AG04449 (cell line): ENCODE measurements at places on chromosomes 3 and 15.

- no peak for DNase-seq
Measured at GRCh38 chr3:183274609-183275008, 21.6 kb downstream of the B3GNT5 start.

GRCh38 chr3:193640165-193640715, 47.2 kb downstream of the OPA1 start:
- DNase-seq = no peak

DNA sequence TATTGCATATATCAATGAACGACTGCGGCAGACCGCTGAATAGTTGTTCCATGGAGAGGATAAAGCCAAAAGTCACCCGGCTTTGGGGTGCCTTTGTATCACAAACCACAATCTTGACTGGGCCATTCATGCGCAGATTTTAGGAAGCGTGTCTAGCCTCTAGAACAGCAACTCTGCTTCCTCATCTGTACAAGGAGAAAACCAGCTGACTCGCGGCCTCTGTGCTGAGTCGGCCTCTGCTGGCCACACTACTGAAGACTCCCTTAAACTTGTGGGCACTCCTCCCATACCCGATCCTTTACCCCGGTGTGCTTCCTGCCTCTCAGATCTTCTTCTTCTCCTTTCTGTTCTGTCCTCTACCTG, 872 bp downstream of the DLEC1 start:
- DNase-seq = no peak

- DNase-seq = no peak
Measured at GRCh38 chr3:69092030-69092516, 7.3 kb downstream of the ARL6IP5 start.

GRCh38 chr3:27677565-27677964, 44.6 kb downstream of the EOMES start:
- peak; percentile 93 for DNase-seq

GRCh38 chr15:56797720-56798275, 64.5 kb upstream of the ZNF280D start:
- DNase-seq = no peak

DNA sequence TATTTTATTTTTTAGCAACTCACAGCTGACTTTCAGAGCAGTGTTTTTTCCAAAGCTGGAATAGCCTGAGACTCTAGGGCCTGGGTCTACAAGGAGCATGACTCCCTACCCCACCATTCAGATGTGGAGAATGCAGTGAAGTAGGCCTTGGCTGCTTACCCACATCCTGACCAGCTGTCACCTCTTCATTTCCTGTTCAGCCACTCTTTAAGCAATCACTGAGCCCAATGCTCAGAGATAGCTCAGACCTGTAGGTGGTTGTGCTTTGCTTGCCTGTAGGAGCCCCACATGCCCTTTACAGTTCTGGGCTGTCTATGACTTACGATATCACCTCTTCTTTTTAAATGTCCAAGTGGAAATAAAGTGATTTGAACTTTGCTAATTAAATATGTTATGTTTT, 148.1 kb downstream of the NEK11 start:
- no peak for DNase-seq

DNA sequence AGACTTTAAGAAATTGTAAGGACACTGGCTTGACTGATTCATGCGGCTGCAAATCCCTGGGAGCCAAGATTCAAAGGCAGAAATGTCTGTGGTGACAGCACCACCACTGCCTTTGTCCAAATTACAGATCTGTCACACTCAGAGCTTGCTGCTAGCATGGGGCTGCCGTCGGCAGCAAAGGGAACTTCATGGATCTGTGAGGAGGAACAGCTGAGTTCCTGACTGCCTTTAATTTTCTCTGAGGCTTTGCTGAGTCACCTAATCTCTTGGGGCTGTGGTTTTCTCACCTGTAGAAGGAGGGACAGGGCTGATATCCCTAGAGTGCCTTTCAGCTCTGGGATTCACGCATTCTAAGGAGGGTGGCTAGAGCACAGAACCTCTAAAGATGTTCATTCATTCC, 4.1 kb upstream of the PAK6 start:
- no peak for DNase-seq

GRCh38 chr3:10334459-10334858, 13.5 kb upstream of the SEC13 start:
- DNase-seq = no peak

DNA sequence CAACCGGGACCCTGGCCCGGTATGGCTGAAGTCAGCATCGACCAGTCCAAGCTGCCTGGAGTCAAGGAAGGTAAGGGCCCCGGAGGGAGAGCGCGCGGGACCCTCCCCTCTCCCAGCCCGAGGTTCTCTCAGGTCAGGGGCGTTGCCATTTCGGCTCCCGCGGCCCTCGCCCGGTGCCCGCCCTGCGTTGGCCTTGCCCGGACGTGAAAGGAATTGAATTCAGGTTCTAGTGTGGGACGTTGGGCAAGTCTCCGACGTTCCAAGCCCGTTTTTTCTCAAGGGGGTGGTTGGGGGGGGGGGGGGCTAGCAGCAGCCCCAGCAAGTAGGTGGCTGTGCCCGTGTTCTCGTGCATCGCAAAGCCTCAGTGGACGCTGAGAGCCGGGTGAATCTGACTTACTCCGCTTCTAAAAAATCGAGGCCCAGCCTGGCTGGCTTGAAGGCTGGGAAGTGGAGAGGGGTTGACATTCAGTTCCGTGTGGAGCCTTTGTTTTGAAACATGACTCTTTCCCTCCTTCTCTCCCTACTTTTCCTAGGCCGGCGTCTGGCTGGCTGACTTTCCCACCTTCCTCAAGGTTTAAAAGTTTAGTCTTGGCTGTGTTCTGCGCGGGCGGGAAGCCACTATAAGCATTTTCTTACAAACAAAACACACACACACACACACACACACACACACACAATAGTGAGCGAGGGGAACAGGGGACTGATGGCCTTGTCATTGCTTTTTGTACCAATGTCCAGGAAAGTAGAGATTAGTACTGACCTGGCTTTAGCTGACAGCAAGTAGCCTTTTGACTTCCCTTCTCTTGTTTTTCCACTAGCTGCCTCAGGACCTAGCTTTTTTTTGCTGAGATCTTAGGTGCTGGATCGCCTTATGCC, at the start of gene UTS2B:
TSS of gene UTS2B (minus strand) at position 873 of the 876 bp plus-strand sequence. CDS start 48,337 bp downstream, outside the sequence.
- DNase-seq = no peak

DNA sequence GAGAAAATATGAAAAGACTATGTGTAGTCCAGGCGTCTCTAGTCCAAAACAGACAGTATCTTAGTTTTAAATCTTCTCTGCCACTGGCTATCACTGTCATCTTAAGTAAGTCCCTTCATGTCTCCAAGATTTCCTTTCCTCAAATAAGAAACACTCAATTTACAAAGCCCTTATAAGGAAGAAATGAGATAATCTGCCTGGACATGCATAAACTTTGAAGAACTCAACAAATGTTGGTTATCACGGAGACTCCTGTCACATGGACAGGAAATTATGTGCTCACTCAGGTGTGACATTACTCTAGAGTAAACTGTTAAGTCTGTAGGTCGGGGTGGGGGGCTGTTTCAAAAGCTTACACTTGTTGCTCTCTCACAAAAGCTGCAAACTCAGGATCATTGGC, 91.9 kb downstream of the IMPG2 start:
- no peak for DNase-seq

GRCh38 chr3:3177861-3178497, 1.5 kb downstream of the CRBN start:
- no peak for DNase-seq

DNA sequence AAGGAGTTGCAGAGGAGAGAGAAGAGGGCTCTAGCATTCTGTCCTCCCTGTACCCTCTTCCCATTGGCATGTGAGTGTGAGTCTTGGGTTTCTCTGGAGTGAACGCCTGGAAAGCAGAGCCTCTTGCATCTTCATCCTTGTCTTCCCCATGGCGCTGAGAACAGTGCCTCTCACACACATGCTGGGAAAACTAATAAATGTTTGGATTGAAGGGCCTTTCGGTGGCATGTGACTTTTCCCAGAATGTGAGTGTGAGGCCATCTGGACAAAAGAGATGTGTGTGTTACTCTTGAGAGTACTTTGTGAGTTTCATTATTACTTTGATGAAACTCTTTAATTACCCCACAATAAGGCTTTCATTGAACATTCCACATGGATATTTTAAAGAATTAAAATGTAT, 122.3 kb downstream of the MITF start:
- DNase-seq = no peak

DNA sequence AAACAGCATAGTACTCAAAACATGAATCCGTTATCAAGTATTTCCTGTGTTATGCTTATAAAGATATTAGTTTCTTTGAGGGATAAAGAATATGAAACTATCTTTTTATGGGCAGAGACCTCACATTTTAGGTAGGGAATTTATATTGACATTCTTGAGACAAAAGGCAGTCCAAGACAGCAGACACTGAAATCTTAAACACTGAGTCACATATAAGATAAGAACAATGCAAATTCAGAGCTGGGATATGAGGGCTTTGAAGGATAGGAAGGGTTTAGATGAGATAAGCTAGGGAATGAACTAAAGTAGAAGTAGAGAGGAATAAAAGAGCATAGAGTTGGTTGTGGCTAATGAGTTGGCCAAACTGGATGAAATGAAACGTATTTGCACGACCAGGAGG, 58.4 kb downstream of the ASTE1 start:
- no peak for DNase-seq

DNA sequence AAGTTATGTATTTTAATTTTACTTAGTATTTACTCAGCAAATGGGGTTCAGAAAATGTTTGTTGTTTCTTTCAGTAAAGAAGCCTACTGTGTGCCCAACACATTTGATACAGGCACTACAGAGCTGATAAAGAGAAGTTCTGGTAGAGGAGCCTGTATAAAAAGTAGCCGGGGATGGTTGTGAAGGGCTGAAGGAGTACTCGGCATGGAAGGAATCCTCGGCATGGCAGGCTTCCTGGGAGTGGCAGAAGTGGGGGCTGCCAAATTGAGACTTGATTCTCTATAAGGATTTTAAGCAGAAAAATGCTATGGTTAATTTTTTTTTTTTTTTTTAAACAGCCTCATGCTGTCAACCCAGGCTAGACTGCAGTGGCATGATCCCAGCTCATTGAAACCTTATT, 9.3 kb downstream of the ARL13B start:
- DNase-seq = no peak

DNA sequence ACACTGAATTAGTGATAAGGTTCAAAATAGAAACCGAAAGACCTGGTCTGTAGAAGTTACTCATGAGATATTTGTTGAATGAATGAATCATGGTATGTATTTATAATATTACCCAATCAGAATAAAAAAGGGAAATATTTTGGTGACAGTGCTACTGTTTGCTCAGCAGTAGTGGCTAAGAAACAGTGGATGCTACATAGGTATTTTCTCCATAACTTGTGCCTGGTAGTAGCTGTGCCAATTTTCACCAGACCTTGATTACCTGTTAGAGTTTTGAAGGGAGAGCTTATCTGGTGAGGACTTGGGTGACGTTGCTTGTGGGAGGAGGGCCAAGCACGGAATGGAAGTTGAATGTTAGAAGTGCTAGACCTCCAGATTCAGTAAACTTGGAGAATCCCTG, 14.3 kb downstream of the LIMD1 start:
- no peak for DNase-seq

- DNase-seq = no peak
Measured at GRCh38 chr3:14691239-14691638, 16.3 kb downstream of the C3orf20 start.

GRCh38 chr15:70111203-70112073, 13.7 kb upstream of the TLE3 start:
- no peak for DNase-seq

DNA sequence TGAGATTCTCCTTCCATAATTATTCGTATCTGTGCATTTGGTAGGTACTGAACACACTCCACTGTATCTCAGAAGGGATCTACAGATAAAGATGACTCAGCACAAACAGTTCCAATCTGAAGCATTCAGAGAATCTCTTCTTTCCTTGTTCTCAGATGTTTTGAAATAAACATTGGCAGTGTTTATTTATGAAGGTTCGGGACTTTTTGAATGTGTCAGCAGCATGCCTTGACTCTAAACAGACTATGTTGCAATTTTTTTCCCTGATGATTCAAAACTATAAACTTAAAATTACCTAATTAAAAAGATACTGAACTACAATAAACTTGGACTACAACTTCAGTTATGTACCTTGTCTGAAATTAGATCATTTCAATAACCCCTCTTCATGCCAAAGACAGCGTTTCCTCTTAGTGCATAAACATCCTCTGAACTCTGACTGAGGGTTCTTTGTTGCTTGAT, 612.9 kb upstream of the TBL1XR1 start:
- DNase-seq = peak; percentile 74

- DNase-seq = no peak
Measured at GRCh38 chr15:39942753-39943150, 8.8 kb downstream of the EIF2AK4 start.

GRCh38 chr15:40775740-40776536, 6.2 kb downstream of the C15orf62 start:
- DNase-seq = no peak

GRCh38 chr15:66774001-66774814, 72.2 kb downstream of the SMAD6 start:
- DNase-seq = no peak

DNA sequence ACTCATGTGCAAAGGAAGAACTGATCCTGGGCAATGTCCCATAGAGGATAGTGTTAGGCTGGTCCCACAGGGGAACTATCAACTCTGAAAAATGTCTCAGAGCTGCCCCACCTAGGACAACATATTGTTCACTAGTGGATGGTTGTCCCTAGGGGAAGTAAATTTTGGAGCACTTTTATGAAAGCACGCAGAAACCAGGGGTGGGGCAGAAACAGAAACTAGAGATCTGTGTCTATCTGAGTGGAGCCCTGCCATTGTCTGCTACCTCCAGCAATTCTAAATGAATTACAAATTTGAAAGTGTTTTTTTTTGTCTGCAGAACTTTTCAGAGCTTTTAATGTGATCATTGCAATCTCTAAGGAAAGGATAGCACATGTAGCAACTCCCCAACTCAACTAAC, 357.1 kb upstream of the PROK2 start:
- DNase-seq = no peak

DNA sequence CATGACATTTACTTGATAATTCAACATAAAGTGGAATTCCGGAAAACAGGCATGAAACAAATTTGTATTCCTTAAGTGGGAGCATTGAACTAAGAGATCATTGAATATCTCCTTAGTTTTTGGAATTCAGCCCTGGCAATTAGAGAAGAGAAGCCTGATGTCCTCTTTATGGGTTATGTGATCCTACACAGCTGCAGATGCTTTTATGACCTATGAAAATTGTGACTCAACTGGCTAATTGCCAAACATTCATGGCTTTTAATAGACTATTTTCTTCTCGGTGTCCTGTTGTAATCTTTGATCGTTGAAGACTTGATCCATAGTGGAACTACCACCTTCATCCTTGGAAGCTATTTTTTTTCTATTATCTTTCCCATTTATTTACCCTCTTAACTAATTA, 46.1 kb downstream of the AGBL1 start:
- no peak for DNase-seq

GRCh38 chr3:103968751-103969150, 1398.0 kb upstream of the ALCAM start:
- no peak for DNase-seq

GRCh38 chr15:47744496-47744895, 27.2 kb downstream of the SEMA6D start:
- no peak for DNase-seq
